ENCODE measurements at places on chromosomes 4 and X.

DNA sequence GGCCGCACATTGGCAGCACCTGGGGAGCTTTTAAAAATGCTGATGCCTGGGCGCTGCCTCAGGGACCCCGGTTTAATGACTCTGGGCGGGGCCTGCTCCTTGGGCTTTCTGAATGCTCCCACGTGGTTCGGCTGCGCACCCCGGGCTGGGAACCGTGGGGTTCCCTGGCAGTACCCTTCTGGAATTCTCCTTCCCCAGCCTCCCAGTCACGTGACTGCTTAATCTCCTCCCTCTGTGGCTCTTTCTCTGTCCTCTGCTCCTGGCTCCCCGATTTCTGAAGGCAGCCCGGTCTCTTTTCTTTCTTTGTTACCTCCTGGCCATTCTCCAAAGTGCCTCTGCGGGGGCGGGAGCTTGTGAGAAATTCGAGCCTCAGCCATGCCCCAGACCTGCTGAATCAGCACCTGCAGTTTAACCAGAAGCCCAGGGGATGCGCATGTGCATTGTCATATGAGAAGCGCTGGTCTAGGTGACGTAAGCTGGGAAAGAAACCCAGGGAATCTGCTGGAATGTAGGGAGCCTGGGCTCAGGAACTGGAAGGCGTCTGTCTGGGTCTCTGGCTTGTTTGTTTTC is 16.6 kb downstream of the CLCN4 start:
- DNase-seq, result no peak

- DNase-seq, result no peak
Observed at GRCh38 chrX:71181558-71181909, 36.9 kb downstream of the NLGN3 start.

- no peak for DNase-seq
Observed at GRCh38 chr4:81884986-81885385, 413.3 kb upstream of the RASGEF1B start.

DNA sequence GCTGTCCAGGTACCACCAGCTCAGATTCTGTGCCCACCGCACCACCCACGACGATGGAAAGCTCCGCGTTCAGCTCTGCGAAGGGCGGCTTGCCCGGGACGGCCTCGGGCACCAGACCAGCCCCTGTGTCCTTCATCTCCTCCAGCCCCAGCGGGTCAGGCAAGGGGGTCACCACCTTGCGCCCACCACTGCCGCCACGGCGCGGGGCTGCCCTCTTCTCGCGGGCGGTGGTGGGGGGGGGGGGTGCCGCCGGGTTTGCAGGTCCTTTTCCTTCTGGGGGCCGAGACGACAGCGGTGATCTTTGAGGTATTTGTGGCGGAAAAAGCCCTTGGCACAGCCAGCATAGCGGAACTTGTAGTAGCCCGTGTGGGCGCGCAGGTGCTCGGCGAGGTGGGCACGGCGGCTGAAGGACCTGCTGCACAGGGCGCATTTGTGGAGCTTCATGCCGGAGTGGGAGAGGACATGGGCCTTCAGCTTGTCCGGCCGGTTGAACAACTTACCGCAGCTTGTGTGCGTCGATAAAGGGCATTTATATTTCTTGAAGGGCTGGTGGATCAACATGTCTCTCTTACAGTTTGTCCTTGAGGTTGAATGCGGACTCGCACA is 50.9 kb downstream of the CFAP299 start:
- no peak for DNase-seq

DNA sequence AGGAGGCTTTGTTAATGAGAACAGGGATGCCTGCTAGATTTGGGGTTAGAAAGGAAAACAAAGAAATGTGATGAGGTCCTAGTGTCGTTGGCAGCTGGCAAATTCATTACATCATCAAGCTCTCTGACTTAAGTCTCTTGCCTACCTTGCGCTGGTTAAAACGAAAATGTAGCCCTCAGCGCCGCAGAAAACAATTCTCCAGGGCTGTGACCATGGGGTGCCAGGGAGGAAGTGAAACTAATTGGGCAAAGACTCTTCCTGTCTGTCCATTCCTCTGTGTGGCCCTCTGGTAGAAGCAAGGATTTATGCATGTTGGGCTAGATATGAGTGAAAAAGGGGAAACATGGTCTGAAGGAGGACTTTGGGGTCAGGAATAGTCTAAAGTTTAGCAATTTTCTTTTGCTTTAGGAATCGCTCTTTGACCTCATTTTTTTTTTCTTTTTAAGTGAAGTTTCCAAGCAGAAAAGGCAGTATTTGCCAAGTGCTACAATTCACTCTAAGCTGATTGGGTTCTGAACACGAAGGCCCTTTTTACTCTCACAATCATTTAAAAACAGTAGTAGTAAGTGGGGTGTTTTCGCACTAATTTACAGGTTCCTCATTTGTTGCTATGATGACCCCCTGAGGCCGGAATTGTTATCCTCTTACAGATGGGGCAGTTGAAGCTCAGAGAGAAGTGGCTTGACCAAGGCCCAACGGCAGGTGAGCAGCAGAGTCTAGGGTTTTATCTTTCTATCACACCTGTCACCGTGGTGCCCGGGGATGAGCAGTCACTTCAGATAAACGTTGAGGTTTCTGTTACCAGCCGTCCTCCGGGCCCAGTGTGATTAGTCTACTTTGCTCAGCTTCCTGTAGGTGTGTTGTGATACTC is 27.3 kb upstream of the CHRNA9 start:
- no peak for DNase-seq

- DNase-seq, result no peak
Observed at GRCh38 chrX:120549483-120550452, 11.0 kb downstream of the CUL4B start.

- DNase-seq, result no peak
Observed at GRCh38 chrX:82451725-82452124, 1056.4 kb upstream of the POU3F4 start.

DNA sequence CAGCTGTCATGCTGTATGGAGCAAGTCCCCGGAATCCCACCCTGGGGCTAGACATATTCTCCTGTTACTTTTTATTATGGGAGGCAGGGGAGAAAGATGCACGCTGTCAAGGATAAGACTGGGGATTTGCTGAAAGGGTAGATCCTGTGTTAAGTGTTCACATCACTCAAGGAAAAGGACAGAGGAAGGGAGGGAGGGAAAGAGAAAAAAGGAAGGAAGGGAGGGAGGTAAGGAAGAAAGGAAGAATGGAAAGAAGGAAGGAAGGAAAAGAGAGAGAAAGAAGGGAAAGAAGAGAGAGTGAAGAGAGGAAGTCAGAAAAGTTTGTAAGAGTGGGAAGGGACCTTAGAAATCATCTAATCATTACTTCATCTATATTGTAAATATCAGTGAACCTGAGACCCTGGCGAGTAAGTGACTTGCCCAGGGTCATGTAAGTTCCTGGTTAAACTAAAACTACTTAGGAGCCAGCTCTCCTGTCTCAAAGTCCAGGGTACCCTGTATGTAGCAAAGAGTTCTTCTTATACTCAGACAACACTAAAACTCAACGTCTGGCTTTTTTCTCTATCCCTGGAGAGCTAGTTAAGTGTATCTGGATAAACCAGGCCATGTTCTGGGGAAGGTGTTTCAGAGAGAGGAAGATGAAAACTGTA is 47.2 kb upstream of the MSX1 start:
- DNase-seq, result no peak

GRCh38 chr4:1512738-1513660 is 106.8 kb upstream of the NKX1-1 start:
- DNase-seq, result no peak

GRCh38 chr4:134313591-134313990 is 112.0 kb upstream of the PABPC4L start:
- DNase-seq, result no peak

GRCh38 chr4:176156656-176157055 is 38.7 kb downstream of the SPATA4 start:
- DNase-seq, result no peak

All from GM18507 (cell line).